ENCODE measurements at places on chromosomes 4 and X. TPM values are rescaled to one million over a fixed set of nuclear protein-coding genes. Genes with fewer than 3 reads are reported as not detected.

PPARGC1A gene
- not detected for total RNA-seq

NPY5R gene
- total RNA-seq = not detected

TMPRSS11A gene
- not detected for total RNA-seq

GRCh38 chr4:108651014-108651791, 804 bp downstream of the OSTC start:
- DNase-seq = no peak

DNA sequence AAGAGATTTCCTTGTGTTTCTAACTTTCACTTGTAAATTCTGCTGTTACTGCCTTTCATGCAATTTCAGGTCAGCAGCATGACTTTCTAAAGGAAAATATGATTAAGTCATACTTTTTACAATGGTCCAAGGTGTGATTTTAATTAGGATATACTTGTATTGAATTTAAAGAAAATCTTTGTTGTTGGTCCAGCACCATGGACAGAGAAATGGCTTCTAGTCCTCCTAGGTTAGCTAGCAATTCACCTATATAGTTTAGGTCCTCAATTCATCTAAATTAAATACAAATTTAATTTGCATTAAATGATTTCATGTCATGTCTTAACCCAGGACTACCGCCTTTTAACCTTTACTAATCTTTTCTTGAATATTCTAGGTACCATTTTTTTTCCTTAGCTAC, 304.9 kb upstream of the RPS6KA3 start:
- DNase-seq = no peak

DNA sequence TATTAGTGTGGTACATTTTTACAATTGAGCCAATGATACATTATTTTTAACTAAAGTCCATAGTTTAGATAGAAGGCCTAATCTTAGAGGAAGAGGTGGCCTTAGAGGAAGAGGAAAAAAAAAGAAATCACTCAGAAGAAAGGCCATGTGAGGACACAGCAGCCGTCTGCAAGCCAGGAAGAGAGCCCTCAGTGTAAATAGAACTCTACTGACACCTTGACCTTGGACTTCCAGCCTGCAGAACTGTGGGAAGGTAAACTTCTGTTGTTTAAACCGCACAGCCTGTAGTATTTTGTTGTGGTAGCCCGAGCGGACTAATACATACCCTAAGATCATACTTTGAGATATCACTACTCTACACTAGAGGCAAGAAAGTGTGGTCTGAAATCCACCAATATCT, 5.1 kb upstream of the KCNIP4 start:
- DNase-seq = no peak

DNA sequence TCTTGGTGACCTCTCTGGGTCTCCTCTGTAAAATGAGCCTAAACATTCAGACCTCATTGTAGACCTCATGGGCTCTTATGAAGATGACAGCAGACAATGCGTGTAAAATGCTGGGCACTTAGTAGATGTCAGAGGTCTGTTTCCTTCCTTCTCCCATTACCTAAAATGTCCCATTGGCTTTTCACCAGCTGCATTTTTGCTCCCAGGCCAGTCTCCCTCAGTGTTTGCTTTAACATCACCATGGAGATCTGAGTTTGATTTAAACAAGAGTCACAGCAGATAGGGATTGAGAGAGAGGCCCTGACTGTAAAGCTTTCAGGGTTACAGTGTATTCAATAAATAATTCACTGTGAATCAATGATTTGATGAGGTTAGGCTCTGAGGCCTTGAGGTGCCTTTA, 24.3 kb downstream of the PSAPL1 start:
- DNase-seq = no peak

DNA sequence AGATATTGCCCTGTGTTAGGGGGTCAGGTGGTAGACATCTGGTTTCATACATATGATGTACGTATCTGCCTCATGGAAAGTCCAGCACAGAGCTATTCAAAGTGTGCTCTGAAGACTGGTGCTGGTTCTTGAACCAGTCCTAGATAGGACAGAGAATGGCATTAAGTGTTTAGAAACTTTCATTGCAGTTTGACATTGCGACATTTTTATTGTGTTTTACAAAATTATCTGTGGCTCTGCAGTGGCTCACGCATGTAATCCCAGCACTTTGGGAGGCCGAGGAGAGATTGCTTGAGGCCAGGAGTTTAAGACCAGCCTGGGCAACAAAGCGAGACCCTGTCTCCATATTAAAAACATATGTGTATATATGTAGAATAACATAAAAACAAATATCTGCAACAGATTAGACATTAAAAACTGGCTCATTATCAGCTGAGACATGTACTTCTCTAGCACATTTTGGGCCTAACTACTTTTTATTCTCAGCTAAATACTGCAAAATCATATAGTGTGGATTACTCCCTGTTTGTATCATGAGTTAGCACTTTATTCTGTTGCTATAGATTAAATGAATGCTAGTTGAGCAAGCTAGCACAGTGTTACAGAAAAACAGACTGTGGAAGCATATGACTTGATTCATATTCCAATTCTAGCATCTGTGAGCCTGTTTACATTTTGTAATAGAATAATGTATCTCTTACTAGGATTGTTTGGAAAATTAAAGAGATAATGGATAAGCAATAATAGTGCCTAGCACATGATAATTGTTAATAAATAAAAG, 57.1 kb downstream of the USP9X start:
- DNase-seq = no peak

DNA sequence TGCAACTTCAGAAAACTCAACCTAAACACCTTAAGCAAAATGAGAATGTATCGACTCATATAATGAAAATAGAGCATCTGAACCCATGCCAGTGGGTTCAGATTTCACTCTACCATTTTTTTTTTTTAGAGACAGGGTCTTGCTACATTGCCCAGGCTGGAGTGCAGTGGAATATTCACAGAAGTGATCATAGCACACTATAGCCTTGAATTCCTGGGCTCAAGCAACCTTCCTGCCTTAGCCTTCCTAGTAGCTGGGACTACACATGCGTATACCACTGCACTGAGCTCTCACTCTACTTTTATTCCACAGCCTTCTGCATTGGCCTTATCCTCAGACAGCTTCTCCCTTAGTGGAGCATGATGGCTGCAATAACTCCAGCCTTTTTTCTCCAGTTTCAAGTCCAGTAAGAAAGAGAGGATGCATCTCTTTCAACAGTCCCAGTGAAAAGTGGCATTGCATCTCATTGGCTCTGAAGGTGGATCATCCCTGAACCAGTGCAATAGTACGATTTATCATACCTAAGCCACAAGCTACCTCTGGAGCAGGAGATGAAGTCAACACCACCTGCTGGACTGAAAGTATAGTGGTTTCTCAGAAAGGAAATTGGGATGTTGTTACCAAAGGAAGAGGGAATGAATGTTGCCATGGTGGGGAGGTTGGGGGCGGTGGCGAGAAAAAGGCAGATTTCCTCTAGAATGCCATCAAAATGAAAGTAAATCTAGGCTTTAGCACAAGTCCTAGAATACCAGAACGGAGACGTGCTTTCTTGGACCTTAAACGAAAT, 2.0 kb upstream of the SOD3 start:
- peak; percentile 8 for DNase-seq

GRCh38 chr4:53315300-53315699, 50.6 kb downstream of the SCFD2 start:
- no peak for DNase-seq

DNA sequence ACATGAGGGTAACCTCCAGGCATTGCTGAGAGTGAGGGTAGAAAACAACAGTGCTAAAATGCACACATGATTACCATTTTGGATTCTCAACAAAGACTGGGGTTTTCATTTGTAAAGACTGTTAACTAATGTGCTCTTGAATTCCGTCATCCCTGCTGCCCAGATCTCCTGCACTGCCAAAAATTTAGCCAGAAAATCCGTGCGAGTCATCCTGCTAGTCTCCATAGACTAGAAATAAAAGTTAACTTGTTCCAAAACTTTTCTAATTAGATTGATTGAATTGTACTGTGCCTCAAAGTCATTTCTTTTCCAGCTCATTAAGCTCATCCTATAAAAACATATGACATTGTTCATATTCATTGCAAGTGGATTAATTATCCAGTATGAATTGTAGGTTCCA, 99.8 kb downstream of the ARSF start:
- DNase-seq = no peak
